Vein endothelial cell (primary cell): ENCODE measurements at places on chromosomes 2 and 18. TPM values are rescaled to one million over a fixed set of nuclear protein-coding genes. Genes with fewer than 3 reads are reported as not detected.

USP34 gene
- 102 and 117 TPM in 2 replicates for total RNA-seq

RBKS gene
- total RNA-seq, result 0.33 and 0.86 TPM in 2 replicates

REV1 gene
- total RNA-seq, result 34.0 and 41.9 TPM in 2 replicates

SPEG gene
- under 0.01 and 1.4 TPM in 2 replicates for total RNA-seq
